ENCODE measurements at places on chromosomes 3 and 15.

GRCh38 chr15:56241374-56242105 lies 2.1 kb downstream of the RFX7 start:
- no peak for DNase-seq

DNA sequence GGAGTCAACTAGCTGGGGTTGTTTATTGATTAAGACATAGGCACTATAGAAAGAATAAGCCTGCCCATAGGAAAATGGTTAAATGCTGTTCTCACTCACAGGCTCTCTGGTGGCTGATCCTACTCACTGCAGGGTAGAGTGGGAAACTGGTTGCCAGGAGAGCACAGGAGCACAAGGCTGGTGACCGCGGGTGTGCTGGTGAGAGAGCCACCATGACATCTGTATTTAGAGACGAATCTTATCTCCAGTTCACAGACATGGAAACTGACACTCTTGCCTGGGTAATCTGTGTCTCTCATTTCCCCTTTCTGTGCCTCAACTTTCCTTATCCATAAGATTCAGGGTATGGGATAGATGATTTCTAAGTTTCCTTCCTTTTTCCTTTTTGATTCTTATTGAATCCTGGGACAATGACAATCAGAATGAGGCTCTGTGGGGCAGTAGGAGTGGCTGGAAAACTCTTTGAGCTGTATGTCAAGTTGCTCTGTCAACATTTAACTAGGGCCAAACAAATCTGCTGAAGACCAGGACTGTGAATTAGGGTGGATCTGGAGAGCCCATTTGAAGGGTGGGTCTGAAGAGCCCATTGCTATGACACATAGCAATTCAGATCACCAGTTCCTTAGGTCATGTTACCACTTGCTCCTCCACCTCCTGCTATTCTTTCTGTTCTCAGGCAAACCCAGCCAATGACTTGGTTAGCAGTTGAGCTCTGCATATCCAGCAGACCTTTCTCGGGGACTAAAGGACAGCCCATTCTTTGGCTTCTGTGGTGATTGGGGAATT lies 286.1 kb upstream of the TBL1XR1 start:
- DNase-seq, result no peak

DNA sequence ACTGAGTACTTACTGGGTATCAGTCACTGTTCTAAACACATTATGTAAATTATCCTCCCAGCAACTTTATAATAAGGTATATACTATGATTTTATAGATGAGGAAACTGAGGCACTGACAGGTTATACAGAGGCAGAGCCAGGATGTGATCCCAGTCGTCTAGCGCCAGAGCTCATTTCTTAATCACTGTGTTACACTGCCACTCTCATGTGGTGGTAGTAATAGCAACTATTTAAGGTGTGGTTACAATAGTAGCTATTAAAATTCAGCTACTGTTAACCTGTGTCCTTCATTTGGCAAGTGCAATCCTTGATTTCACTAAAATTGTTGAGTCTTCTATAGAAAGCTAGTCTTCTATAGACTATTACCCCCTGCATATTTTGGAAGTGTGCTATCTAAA lies 43.1 kb upstream of the TRPC1 start:
- no peak for DNase-seq

- DNase-seq, result no peak
These were observed 569.1 kb downstream of the TBL1XR1 start for GRCh38 chr3:176628101-176628639.

- no peak for DNase-seq
These were observed 315.5 kb downstream of the FHIT start for GRCh38 chr3:60935709-60936108.

- no peak for DNase-seq
These were observed 126.0 kb upstream of the MITF start for GRCh38 chr3:69613286-69613685.

- no peak for DNase-seq
These were observed 40.9 kb upstream of the NR2C2 start for GRCh38 chr3:14906355-14906971.

DNA sequence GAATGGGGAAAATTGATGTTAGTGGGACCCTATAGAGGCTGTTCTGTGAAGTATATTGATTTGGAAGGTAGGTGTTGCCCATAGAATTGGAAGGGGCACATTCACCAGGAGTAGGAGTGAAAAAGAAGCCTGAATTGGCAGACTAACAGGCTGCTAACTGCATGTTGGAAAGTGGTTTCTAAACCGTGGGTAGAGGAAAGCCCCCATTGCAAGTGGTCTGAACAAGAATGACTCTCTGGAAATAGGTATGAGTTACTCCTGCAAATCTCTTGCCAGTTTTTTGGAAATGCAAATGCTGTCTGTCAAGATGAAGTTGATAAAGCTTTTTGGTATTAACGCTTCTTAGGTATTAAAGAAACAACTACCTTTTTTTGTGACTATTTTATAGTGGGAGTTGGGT lies 3.5 kb downstream of the UBE2E1 start:
- DNase-seq, result no peak

DNA sequence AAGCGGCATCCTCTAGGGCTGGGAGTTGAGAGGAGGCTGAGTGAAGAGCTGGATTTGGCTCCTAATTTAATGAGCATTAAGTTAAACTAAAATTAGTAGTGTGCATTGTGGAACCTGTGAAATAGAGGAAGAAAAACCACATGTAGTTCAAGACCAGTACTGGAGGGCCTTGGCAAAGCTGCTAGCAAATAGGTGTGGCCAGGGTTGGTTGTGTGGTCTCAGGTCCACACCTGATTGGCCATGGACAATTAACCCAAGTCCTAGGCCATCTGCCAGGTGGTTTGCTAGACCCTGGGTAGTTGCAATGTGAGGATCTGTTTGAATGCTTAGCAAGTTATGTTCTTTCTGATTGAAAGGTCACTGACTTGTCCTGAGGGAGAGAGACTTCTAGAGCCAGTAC lies 275.5 kb downstream of the PDCD6IP start:
- DNase-seq, result no peak

- DNase-seq, result no peak
These were observed 3.7 kb upstream of the MYL3 start for GRCh38 chr3:46866720-46867549.
